Dermis microvascular lymphatic vessel endothelial cell (primary cell): ENCODE measurements at places on chromosomes 2 and 18.

DNA sequence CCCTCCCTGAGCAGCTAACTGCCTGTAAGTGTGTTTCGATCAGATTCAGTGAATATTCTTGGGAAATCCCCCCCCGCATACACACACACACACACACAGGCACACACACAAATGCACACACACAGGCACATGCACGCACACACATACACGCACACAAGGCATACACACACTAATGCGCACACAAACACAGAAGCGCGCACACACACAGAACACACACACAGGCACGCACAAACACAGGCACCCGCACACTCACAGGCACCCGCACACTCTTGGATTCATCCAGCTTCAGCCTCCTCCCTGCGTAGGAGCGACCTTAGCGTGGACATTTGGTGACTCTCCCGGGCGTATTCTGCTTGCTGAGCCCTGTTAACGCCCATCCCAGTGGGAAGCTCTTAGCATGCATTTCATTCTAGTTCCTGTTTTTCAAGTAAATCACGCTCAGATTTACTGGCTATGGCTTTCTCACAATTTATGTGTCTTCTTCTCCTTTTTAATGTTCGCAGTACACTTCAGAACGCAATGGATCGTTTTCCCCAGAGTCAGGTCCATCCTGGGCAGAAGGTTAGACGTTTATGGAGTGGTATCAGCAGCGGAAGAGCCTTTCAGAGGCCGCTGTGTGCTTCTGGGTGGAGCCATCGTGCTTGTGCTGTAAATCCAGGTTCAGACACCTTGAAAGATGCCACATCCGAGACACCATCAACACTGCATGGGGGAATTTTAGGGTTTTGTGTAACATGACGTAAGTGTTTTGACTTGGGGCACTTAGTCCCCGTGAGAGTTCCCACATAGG is 656.6 kb downstream of the GALR1 start:
- no peak for DNase-seq

- no peak for DNase-seq
Observed at GRCh38 chr2:44326548-44327264, 34.6 kb downstream of the PREPL start.

GRCh38 chr2:190657474-190658255 is 8.8 kb downstream of the NAB1 start:
- DNase-seq = no peak

GRCh38 chr2:114083717-114084387 is 194.0 kb downstream of the ACTR3 start:
- no peak for DNase-seq

GRCh38 chr2:26442707-26443106 is 35.2 kb downstream of the OTOF start:
- peak; percentile 61 for DNase-seq

GRCh38 chr2:13821255-13821880 is 811.1 kb upstream of the LRATD1 start:
- no peak for DNase-seq

- no peak for DNase-seq
Observed at GRCh38 chr2:40343902-40344301, 108.0 kb downstream of the SLC8A1 start.

- DNase-seq = no peak
Observed at GRCh38 chr2:121282800-121283385, 2.1 kb downstream of the TFCP2L1 start.
